Ovary (tissue), 10 donors: ENCODE measurements at places on chromosomes 6 and 20. TPM values are rescaled to one million over a fixed set of nuclear protein-coding genes. Genes with fewer than 3 reads are reported as not detected.

DNA sequence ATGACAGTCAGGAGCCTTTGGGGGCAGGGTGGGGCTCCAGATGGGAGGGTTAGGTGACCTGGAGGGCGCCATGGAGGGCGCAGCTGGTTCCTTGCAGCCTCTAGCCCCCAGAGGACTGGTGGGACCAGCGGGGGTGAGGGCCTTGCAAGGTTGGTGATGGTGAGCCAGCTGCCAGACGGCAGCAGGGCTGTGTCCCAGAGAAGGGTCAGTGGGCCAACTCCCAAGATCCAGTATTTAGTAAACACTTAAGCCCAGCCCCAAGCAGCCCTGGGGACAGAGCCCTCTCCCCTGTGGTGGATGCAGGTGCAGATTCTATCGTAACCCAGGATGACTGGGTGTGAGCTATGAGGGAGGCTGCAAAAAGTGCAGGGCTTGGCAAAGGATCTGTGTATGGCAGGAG lies 201.5 kb upstream of the RNF24 start:
- H3K27me3 ChIP-seq: no peaks in the 10 kb centered on the region
- no peak overlapping the region for H3K4me3 ChIP-seq
- peaks cover 3% of the 10 kb centered on the region for H3K4me1 ChIP-seq
- H3K36me3 ChIP-seq: no peaks in the 10 kb centered on the region
- no peak overlapping the region for H3K27ac ChIP-seq

DNA sequence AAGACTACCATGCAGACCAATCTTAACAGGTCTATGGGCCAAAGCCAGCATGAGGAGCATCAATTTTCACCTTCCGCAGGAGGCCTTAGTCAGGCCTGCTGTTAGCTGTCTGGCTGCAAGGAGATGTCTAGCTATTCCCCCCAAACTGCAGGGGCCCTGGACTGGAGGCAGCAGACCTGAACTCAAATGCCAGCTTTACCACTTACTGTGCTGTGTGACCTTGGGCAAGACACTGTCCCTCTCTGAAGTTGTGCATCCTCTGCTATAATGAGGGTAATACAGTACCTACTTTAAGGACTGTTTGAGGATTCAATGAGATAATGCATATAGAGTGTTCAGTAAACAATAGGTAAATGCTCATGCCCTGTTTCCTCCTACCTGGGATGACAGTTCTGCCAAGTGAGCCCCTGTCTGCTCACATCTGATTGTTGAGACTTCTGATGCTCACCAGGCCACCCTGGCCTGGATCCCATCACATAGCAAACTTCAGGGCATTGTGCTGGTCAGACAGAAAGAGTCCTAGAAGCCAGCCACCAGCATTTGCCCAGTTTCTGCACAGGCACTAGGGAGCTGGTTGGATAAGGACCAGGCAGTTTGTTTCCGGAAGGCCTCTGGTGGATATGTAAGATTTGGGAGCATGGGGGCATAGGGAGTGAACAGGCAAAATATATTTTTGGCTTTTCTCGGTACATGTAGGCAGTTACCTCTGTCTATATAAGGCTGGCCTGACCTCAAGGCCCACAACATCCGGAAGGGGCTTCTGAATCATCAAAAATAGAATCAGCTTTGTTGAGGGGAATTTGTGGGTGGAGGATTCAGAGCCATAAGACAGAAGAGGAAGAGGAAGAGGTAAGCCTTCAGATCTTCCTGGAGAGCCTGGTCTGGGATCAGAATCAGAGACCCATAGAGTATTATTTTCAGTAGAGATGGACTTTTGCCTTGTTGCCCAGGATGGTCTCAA lies 2.3 kb upstream of the OCSTAMP start:
- H3K27ac ChIP-seq: no peak overlapping the region
- H3K4me3 ChIP-seq: no peak overlapping the region
- no peaks in the 10 kb centered on the region for H3K27me3 ChIP-seq
- no peak for DNase-seq
- H3K36me3 ChIP-seq: no peaks in the 10 kb centered on the region

DNA sequence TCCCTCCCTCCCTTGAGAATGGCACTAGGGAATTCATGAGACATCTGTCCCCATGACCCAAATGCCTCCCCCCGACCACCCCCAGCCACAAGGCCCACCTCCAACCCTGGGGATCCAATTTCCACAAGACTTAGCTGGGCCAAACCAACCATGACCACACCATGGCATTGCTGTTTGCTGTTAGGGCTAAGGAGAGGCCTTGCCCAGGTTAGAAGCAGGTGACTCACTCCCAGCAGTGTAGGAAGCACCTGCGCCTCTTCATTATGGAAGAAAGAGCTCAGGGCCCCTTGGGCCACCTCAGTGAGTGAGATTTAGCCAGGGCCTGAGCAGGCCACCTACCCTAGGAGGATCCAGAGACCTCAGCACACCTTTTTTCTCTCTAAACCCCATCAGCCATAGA lies 337.9 kb downstream of the TAF4 start:
- no peaks in the 10 kb centered on the region for H3K27me3 ChIP-seq
- DNase-seq: no peak
- no peak overlapping the region for H3K27ac ChIP-seq
- H3K4me1 ChIP-seq: no peaks in the 10 kb centered on the region

- DNase-seq: no peak
- H3K4me1 ChIP-seq: no peaks in the 10 kb centered on the region
- no peak overlapping the region for H3K4me3 ChIP-seq
These were observed 148.3 kb downstream of the HACE1 start for GRCh38 chr6:104711371-104711770.

DNA sequence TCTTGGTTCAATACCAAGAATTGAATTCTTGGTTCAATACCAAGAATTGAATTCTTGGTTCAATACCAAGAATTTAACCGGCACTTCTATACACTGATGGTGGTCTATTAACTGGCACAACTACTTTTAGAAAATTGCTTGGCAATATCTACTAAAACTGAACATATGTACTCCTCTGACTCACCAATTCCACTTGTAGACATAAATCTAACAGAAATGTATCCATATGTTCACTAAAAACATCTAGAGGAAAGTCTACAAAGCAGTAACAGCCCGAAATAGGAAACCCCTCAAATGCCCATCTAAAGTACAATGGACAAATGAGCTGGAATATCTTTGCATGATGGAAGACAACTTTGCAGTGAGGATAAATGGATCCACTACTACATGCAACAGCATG lies 71.9 kb downstream of the KIF16B start:
- no peaks in the 10 kb centered on the region for H3K4me1 ChIP-seq
- H3K27me3 ChIP-seq: no peaks in the 10 kb centered on the region
- DNase-seq: no peak

DNA sequence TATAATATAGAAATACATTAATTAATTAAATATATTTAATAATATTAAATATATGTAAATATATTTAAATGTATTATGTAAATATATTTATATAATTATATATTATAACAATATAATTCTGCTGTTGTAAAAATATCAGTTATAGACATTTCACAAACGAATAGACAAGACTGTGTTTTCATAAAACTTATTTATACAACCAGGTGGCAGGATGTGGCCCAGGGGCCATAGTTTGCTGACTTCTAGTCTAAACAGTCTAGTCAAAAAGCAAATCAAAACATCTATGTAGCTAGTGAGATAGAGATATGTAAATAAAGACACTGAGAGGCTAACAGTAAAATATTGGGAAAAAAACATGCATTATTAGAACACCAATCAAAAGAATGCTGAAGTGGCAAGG lies 136.4 kb downstream of the TBXT start:
- no peak overlapping the region for H3K4me3 ChIP-seq
- DNase-seq: no peak
- no peaks in the 10 kb centered on the region for H3K27me3 ChIP-seq

GRCh38 chr6:127483399-127484055 lies 24.3 kb upstream of the KIAA0408 start:
- H3K27me3 ChIP-seq: no peaks in the 10 kb centered on the region
- no peaks in the 10 kb centered on the region for H3K36me3 ChIP-seq
- H3K27ac ChIP-seq: no peak overlapping the region
- no peak overlapping the region for H3K4me3 ChIP-seq
- DNase-seq: no peak

DNA sequence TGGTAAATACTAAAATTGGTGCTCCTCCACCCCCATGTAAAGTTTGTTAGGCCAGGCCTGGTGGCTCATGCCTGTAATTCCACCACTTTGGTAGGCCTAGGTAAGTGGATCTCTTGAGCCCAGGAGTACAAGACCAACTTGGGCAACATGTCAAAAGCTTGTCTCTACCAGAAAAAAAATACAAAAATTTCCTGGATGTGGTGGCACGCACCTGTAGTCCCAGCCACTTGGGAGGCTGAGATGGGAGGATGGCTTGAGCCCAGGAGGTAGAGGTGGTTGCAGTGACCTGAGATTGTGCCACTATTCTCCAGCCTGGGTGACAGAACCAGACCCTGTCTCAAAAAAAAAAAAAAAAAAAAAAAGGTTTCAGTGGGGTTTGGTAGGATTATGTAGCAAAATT lies 41.7 kb downstream of the ITCH start:
- H3K4me3 ChIP-seq: no peak overlapping the region
- peaks cover 4% of the 10 kb centered on the region for H3K4me1 ChIP-seq

DNA sequence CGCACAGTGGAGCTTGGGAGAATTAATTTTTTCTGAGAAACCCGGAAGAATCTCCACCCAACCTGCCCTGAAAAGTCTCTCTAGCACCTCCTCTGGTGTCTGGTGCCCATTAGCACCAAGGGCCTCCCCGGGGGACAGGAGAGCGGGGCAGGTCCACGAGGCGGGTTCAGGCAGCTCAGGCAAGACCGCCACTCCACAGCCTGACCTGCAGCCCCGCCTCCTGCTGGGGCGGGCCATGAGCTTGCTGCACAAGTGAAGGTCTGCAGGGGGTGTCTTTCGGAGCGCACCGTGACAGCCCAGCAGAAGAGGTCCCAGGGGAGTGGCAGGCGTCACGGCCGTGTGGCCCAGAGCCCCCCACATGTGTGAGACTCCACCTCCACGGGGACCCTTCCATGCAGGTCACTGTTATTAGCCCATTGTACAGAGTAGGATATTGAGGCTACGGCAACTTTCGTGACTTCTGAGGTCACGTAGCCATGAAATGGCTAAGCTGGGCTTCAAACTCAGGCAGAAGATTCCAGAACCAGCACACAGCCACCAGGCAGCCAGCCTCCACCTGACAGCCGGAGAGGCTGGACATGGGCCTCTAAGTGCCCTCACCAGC lies 63.9 kb upstream of the SLCO4A1 start:
- no peaks in the 10 kb centered on the region for H3K4me1 ChIP-seq
- no peaks in the 10 kb centered on the region for H3K27me3 ChIP-seq
- DNase-seq: no peak
- H3K27ac ChIP-seq: no peak overlapping the region
- no peak overlapping the region for H3K4me3 ChIP-seq

DNA sequence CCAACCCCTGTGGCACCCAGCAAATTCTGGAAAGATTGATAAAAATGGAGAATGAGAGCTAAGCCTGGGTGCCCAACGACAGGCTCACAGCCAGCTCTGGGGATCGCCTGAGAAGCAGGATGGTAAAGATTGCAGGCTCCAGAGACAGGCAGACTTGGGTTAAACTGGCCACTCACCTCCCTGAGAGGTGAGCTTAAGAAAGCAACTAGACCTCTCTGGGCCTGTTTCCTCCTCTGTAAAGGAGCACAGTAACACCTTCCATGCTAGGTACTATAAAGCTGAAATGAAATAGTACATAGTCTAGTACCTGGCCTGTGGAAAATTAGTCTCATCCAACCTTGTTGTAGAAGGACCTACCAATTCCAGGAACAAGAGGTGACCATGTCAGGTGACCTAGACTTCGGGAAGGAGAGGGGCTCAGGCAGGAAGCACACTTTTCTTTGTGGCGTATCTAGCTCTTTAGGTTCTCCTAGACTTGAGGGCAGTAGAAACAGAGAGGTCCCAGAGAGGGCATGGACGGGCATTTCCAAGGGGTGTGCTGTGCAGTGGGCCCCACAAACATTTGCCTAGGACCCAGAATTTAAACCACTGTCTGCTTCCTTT lies 142.8 kb upstream of the MYLIP start:
- H3K27ac ChIP-seq: no peak overlapping the region
- H3K27me3 ChIP-seq: no peaks in the 10 kb centered on the region
- no peak for DNase-seq
- H3K4me1 ChIP-seq: no peaks in the 10 kb centered on the region
- H3K4me3 ChIP-seq: no peak overlapping the region
- H3K36me3 ChIP-seq: no peaks in the 10 kb centered on the region

DNA sequence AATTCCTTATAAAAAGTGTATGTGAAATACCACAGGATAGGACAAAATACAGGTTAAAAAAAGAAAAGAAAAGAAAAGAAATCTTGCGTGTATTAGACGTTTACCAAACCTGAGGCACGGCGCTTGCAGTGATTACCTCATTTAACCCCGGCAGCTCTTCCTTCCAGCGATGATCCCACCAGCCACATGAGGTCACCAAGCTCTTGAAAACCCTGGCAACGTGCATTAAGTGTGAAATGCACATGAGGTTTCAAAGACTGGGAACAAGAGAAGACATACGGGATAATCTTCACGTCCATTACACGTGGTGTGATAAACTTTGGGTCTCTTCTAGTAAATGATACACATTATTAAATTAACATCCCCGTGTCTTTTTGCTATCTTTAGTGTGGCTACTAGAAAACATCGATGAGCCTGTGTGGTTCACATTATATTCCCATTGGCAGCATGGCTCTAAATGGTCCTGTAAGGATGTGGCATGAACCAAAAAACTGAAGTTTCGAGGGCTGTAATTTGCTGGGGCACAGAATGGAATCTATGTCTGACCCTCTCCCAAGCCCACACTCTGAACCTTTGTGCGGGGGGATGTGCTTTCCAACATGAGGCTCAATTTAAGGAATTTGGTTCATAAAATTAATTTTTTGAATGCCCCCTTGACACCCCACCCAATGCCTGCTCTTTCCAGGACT lies 59.2 kb upstream of the THBS2 start:
- no peak overlapping the region for H3K4me3 ChIP-seq
- H3K36me3 ChIP-seq: no peaks in the 10 kb centered on the region
- DNase-seq: peak; percentile 43
- H3K27ac ChIP-seq: no peak overlapping the region
- H3K4me1 ChIP-seq: no peaks in the 10 kb centered on the region

DNA sequence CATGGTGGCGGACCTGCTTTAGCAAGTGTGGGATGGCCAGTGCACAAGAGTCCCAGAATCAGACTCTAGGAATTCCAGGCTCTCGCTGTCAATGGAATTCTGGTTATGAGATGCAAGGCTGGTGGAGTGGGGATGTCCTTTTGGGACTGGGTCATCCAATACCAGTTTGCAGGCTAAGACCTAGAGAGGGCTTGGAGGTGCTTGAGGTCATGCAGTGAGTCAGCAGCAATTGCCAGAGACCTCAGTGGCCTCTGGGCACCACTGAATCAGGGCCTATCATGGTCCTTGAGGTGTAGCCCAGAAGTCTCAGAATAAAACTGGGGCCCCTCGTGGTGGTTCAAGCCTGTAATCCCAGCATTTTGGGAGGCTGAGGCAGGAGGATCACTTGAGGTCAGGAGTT lies 1.4 kb upstream of the SCRT2 start:
- H3K4me3 ChIP-seq: no peak overlapping the region
- no peaks in the 10 kb centered on the region for H3K36me3 ChIP-seq
- DNase-seq: no peak
- H3K4me1 ChIP-seq: peaks cover 5% of the 10 kb centered on the region
- H3K27me3 ChIP-seq: no peaks in the 10 kb centered on the region

- H3K4me3 ChIP-seq: no peak overlapping the region
- H3K36me3 ChIP-seq: no peaks in the 10 kb centered on the region
- no peak for DNase-seq
- peaks cover 19% of the 10 kb centered on the region for H3K4me1 ChIP-seq
- no peaks in the 10 kb centered on the region for H3K27me3 ChIP-seq
- no peak overlapping the region for H3K27ac ChIP-seq
These were observed 48.6 kb upstream of the NAA20 start for GRCh38 chr20:19968466-19969073.

The UQCC2 gene
- 9.1 TPM for total RNA-seq

The NOX3 gene
- total RNA-seq: not detected

The BIRC7 gene
- 0.60 TPM for total RNA-seq

The RAET1E gene
- not detected for total RNA-seq

The TMEM151B gene
- total RNA-seq: not detected

The MACROD2 gene
- 7.6 TPM for total RNA-seq

The ATF6B gene
- 27.8 TPM for total RNA-seq
